ENCODE measurements at places on chromosomes 7 and 10. TPM values are rescaled to one million over a fixed set of nuclear protein-coding genes. Genes with fewer than 3 reads are reported as not detected.
A peak's percentile ranks its signal among the peaks of the same experiment; 100 is the strongest.

- H3K36me3 ChIP-seq: no peaks in the 10 kb centered on the region
- no peak overlapping the region for H3K27ac ChIP-seq
Measured at GRCh38 chr10:35927341-35927740, 285.2 kb upstream of the FZD8 start.

GRCh38 chr10:122182308-122182707 is 88.8 kb upstream of the BTBD16 start:
- DNase-seq: no peak
- H3K36me3 ChIP-seq: peaks cover 9% of the 10 kb centered on the region
- peaks cover 8% of the 10 kb centered on the region for H3K4me1 ChIP-seq
- H3K27me3 ChIP-seq: no peaks in the 10 kb centered on the region
- no peak overlapping the region for H3K4me3 ChIP-seq
- H3K27ac ChIP-seq: no peak overlapping the region

- no peaks in the 10 kb centered on the region for H3K36me3 ChIP-seq
- peaks cover 33% of the 10 kb centered on the region for H3K4me1 ChIP-seq
- H3K27me3 ChIP-seq: peaks cover 91% of the 10 kb centered on the region
- H3K27ac ChIP-seq: no peak overlapping the region
- no peak for DNase-seq
Measured at GRCh38 chr7:27203964-27204594, 4.2 kb upstream of the HOXA13 start.

DNA sequence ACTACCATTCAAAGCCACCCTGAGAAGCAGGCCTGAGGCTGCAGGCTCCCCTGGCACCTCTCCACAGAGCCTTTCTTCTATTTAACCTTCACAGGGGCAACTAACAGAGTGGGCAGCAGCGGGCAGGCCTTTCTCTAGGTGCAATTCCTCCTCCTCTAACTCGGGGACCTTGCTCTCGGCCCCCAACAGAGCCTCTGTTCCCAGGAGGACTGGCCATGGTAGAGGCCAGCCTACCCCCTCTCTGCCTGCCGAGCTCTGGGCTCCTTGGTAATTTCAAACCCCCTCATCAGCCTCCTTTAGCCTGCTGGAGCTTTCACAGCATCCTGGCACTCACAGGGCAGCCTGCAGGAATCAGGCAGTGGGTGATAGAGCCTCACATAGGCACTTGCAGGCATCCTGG is 920.8 kb upstream of the ZNF722 start:
- no peak overlapping the region for H3K4me3 ChIP-seq
- no peaks in the 10 kb centered on the region for H3K4me1 ChIP-seq
- no peak for DNase-seq
- no peaks in the 10 kb centered on the region for H3K36me3 ChIP-seq
- no peak overlapping the region for H3K27ac ChIP-seq

- no peak for DNase-seq
- no peak overlapping the region for H3K4me3 ChIP-seq
- H3K27ac ChIP-seq: no peak overlapping the region
- no peaks in the 10 kb centered on the region for H3K4me1 ChIP-seq
- no peaks in the 10 kb centered on the region for H3K27me3 ChIP-seq
Measured at GRCh38 chr7:47346377-47346914, 235.5 kb downstream of the TNS3 start.

- H3K36me3 ChIP-seq: no peaks in the 10 kb centered on the region
- H3K27me3 ChIP-seq: peaks cover 68% of the 10 kb centered on the region
- H3K4me1 ChIP-seq: no peaks in the 10 kb centered on the region
- DNase-seq: no peak
Measured at GRCh38 chr7:4958477-4959301, at the start of gene MMD2. Gene MMD2 (minus strand): TSS chr7:4959187. CDS start chr7:4959017, 170 bp downstream.

DNA sequence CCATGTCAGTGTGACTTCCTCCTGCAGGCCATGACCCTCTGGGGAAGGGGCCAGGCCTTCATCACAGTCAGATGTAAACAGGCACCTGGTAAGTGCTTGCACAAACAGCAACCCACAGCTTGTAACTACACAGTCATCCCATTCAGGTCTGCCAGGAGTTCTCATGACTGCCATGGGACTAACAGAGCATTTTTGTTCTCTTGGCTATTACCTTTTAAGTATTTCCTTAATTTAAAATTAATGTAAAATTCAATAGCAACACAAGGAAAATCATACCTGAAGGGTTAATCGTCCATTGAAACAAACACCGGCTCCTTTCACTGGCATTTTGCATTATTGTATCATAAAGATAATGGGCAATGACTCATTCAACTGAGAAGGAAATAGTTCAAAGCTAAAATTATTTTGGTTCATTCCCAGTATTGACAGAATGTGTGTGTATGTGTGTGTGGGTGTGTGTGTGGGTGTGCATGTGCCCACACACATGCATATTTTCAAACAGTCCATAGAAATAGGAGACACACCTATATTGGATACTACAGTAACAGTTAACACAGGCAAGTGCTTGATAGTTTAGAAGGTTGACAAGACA is 307.9 kb downstream of the WDR11 start:
- DNase-seq: no peak
- H3K27me3 ChIP-seq: peaks cover 4% of the 10 kb centered on the region
- H3K4me3 ChIP-seq: no peak overlapping the region
- no peak overlapping the region for H3K27ac ChIP-seq

DNA sequence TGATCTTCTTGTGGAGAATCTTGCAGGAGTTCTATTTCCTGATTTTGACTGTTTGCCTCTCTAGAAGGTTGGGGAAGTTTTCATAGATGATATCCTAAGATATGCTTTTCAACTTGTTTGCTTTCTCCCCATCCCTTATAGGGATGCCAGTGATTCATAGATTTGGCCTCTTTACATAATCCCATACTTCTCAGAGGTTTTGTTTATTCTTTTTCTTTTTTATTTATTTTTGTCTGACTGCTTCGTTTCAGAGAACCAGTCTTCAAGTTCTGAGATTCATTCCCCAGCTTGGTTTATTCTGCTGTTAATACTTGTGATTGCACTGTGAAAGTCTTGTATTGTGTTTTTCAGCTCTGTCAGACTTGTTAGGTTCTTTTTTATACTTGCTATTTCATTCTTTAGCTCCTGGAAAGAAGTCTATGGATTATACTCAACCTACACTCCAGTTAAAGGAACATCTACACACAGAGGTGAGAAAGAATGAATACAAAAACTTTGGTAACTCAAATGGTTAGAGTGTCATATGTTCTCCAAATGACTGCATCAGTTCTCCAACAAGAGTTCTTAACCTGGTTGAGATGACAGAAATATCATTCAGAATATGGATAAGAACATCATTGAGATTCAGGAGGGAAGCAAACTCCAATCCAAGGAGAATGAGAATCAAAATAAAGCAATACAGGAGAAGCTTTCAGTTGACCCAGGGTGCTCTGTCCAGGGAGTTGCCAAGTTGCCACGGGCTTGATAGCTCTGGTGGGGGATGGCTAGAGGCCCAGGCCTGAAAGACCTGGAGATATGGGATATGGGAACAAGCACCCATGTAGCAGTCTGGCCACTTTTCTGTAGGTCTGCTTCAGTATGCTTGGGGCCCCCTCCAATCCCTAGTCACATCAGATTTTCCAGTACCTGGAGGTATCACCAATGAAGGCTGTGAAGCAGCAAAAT is 150.3 kb downstream of the AHR start:
- no peaks in the 10 kb centered on the region for H3K4me1 ChIP-seq
- no peaks in the 10 kb centered on the region for H3K27me3 ChIP-seq
- no peak overlapping the region for H3K4me3 ChIP-seq

- H3K4me1 ChIP-seq: peaks cover 5% of the 10 kb centered on the region
- H3K27me3 ChIP-seq: peaks cover 4% of the 10 kb centered on the region
- H3K4me3 ChIP-seq: peak overlapping the region; percentile 29
- no peak overlapping the region for H3K27ac ChIP-seq
- no peaks in the 10 kb centered on the region for H3K36me3 ChIP-seq
Measured at GRCh38 chr7:143003393-143004051, 23.4 kb downstream of the OR9A2 start.

DNA sequence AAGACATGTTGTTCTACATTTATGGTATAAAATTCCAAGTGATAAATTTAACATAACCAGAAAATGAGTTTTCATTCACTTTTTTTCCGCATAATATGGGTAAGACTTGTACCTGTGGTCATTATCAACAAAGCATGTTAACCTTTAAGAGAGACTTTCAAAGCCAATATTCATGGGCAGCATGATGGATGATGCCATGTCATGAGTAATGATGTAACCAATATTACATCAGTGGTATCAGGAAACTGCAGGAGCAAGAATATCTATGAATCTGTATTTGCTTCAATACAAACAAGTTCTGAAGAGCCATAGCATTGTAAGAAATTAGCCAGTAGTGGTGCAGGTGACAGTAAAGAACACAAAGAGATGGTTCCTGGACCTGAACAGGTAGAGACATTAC is 126.9 kb downstream of the C1GALT1 start:
- DNase-seq: no peak
- no peak overlapping the region for H3K27ac ChIP-seq
- no peak overlapping the region for H3K4me3 ChIP-seq
- H3K36me3 ChIP-seq: no peaks in the 10 kb centered on the region
- H3K27me3 ChIP-seq: no peaks in the 10 kb centered on the region

DNA sequence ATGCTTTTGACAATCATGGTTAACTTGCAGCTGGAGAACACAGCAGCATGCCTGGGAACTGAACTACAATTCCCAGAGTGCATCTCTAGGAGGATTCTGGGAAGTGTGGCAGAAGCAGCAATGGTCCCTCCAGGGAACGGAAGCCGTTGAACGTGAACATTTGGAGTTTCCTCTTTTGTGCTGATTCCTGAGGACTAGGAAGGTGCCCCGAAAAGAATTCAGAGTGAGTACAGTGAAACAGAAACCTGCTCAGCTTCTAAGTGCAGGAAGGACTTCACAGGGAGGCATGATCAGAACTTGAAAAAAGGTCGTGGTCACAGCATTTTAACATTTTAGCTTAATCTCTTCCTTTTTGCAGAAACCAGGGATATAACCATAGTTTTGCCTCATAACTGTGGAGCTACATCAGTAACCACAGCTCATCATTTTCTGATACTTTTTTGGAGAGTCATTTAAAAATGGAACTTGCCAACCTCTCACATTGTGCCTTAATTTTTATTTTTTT is at the start of gene NUDT13:
Gene NUDT13 (plus strand): TSS at position 111 of the 505 bp plus-strand sequence. CDS start 3,911 bp downstream, outside the sequence.
- peak within 1 kb of the TSS; percentile 63 for H3K4me3 ChIP-seq
- H3K36me3 ChIP-seq: no peaks in the 10 kb centered on the region
- H3K27me3 ChIP-seq: no peaks in the 10 kb centered on the region
- peak; percentile 59 for DNase-seq

GRCh38 chr7:150937848-150938561 is 40.1 kb downstream of the KCNH2 start:
- H3K4me3 ChIP-seq: no peak overlapping the region
- H3K4me1 ChIP-seq: peaks cover 13% of the 10 kb centered on the region
- no peak overlapping the region for H3K27ac ChIP-seq
- DNase-seq: peak; percentile 41

GRCh38 chr7:72161534-72161933 is 250.6 kb downstream of the CALN1 start:
- no peak overlapping the region for H3K27ac ChIP-seq
- H3K36me3 ChIP-seq: no peaks in the 10 kb centered on the region
- no peaks in the 10 kb centered on the region for H3K4me1 ChIP-seq
- no peak for DNase-seq
- no peak overlapping the region for H3K4me3 ChIP-seq
- H3K27me3 ChIP-seq: no peaks in the 10 kb centered on the region

GRCh38 chr10:123583639-123584418 is 82.3 kb upstream of the GPR26 start:
- no peaks in the 10 kb centered on the region for H3K36me3 ChIP-seq
- DNase-seq: peak; percentile 86
- H3K27me3 ChIP-seq: peaks cover 49% of the 10 kb centered on the region
- H3K4me3 ChIP-seq: no peak overlapping the region

DNA sequence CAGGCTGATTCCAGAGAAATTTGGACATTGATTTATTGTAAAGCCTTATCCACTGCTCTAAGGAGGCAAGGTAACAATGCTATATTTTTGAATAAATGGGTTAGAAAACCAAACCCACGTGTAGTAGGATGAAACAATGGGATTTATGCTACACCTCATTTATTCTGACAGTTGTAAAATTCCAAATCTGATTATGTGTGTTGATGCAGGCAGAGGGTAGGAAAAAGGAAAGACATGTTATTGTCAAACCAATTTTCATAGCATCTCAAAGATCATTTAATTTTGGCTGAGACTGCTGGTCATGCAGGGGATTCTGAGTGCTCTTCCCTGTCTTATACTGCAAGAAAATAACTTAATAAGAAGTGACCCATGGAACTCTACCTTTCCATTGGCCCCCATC is 1219.9 kb upstream of the SORCS1 start:
- no peak for DNase-seq
- no peak overlapping the region for H3K27ac ChIP-seq
- no peaks in the 10 kb centered on the region for H3K4me1 ChIP-seq
- H3K36me3 ChIP-seq: no peaks in the 10 kb centered on the region
- no peak overlapping the region for H3K4me3 ChIP-seq

- no peak for DNase-seq
- no peaks in the 10 kb centered on the region for H3K27me3 ChIP-seq
- no peaks in the 10 kb centered on the region for H3K4me1 ChIP-seq
- H3K27ac ChIP-seq: no peak overlapping the region
Measured at GRCh38 chr7:19939746-19940145, 166.3 kb upstream of the TMEM196 start.

- no peak for DNase-seq
- no peaks in the 10 kb centered on the region for H3K4me1 ChIP-seq
- H3K36me3 ChIP-seq: no peaks in the 10 kb centered on the region
- no peaks in the 10 kb centered on the region for H3K27me3 ChIP-seq
- H3K4me3 ChIP-seq: no peak overlapping the region
- no peak overlapping the region for H3K27ac ChIP-seq
Measured at GRCh38 chr10:52455098-52455497, 141.0 kb downstream of the DKK1 start.

DNA sequence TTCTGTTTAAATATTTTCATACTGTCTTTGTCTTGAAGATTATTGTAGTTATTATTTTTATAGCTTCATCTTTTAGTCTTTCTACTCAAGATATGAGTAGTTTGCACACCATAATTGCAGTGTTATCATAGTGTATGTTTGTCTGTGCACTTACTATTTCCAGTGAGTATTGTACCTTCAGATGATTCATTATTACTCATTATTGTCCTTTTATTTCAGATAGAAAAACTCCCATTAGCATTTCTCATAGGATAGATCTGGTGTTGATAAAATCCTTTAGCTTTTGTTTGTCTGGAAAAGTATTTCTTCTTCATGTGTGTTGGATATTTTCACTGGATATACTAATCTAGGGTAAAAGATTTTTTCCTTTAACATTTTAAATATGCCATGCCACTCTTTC is 646.2 kb upstream of the GRM3 start:
- H3K27ac ChIP-seq: no peak overlapping the region
- no peaks in the 10 kb centered on the region for H3K4me1 ChIP-seq
- H3K4me3 ChIP-seq: no peak overlapping the region
- DNase-seq: no peak

GRCh38 chr7:80249619-80250295 is 115.1 kb downstream of the GNAI1 start:
- H3K27me3 ChIP-seq: no peaks in the 10 kb centered on the region
- no peaks in the 10 kb centered on the region for H3K36me3 ChIP-seq
- DNase-seq: no peak
- H3K4me3 ChIP-seq: no peak overlapping the region

WASHC2C gene
- 61.5 TPM for total RNA-seq

SYT15B gene
- total RNA-seq: 40.6 TPM

LRWD1 gene
- 19.2 TPM for total RNA-seq

MMD2 gene
- not detected for total RNA-seq

STOX1 gene
- 2.5 TPM for total RNA-seq

C10orf53 gene
- not detected for total RNA-seq

ECHDC3 gene
- 29.5 TPM for total RNA-seq

All from lower lobe of right lung (tissue), 2 donors.